ENCODE measurements at places on chromosomes 3 and 15. TPM values are rescaled to one million over a fixed set of nuclear protein-coding genes. Genes with fewer than 3 reads are reported as not detected.

The SEMA6D gene
- total RNA-seq = 5.4 TPM

The PHLDB2 gene
- total RNA-seq = 110 TPM

The PAK6 gene
- 0.72 TPM for total RNA-seq

The PPP1R14D gene
- not detected for total RNA-seq

The SLC22A14 gene
- total RNA-seq = not detected

The MED12L gene
- total RNA-seq = 0.36 TPM

The TMEM89 gene
- not detected for total RNA-seq

The GOLGA8M gene
- total RNA-seq = 5.6 TPM

The HRH1 gene
- 27.7 TPM for total RNA-seq

The GOLGA6B gene
- not detected for total RNA-seq

The HACD3 gene
- total RNA-seq = 31.3 TPM

The CDHR4 gene
- total RNA-seq = not detected

The FBXW12 gene
- total RNA-seq = not detected

All from omental fat pad (tissue), 4 donors.